ENCODE measurements at places on chromosomes 3 and 15.

DNA sequence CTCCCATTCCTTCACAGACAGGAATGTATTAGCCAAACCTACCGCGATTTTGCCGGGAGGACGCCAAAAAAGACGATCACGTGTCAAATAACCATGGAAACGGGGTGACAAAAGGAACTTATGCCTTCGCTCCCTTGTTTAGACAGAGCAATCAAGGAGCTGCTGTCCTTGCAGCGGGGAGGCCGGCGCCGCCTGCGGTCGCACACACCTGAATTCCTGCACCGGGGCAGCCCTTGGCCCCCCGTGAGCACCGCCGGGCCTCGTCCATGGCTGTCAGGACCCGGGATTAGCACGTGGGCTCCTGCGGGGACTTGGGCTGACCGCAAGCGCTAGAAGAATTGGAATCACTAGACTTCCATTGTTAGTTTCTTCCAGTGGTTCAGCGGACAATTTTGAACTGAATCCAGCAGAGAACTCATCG is 193.1 kb downstream of the SHQ1 start:
- DNase-seq: no peak

GRCh38 chr15:64369078-64369607 is 12.1 kb downstream of the PCLAF start:
- no peak for DNase-seq

DNA sequence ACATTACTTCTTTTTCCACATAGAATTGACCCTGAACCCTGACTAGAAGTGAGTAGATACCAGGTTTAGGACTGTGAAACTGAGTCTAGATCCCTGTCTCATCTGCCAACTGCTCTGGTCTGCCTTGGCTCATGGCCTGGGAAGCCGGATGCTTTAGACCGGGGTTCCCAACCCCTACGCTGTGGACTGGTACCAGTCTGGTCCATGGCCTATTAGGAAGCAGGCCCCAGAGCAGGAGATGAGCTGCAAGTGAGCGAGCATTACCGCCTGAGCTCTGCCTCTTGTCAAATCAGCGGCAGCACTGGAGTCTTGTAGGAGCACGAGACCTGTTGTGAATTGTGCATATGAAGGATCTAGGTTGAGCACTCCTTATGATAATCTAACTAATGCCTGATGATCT is 734.2 kb downstream of the AGBL1 start:
- no peak for DNase-seq

DNA sequence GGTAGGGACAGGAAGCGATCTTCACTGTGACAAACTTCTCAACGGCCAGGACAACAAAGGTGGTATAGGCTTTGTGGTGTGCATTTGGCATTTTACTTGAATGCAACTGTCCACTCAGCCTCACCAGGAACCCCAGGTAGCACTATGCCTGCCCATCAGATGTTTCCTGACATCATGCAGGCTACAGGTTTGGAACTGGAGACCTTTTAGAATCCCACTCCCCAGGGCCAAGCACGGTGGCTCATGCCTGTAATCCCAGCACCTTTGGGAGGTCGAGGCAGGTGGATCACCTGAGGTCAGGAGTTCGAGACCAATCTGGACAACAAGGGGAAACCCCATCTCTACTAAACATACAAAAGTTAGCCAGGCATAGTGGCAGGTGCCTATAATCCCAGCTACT is 9.6 kb downstream of the STARD5 start:
- DNase-seq: no peak

DNA sequence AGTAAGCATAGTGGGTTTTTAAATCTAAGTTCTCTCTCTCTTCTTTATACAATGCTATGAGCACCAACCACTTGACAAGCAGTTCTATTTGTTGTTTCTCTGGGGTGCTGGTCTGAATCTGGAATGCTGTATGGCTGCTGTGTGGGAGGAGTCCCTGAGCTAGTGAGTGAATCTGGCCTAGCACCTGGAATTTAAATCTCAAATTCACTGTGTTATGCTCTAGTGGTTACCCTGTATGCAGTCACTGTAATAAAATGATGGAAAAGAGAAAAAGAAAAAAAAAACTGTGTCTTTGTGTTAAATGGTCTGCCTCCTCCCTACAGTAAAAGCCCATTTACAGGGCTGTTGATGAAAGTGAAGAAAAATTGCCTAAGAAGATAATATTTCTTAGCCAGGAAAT is 155.0 kb downstream of the ATP8B4 start:
- DNase-seq: no peak

GRCh38 chr3:98986073-98986472 is 84.6 kb upstream of the DCBLD2 start:
- DNase-seq: peak; percentile 91

- no peak for DNase-seq
Measured at GRCh38 chr3:121913305-121913990, 19.2 kb downstream of the SLC15A2 start.

DNA sequence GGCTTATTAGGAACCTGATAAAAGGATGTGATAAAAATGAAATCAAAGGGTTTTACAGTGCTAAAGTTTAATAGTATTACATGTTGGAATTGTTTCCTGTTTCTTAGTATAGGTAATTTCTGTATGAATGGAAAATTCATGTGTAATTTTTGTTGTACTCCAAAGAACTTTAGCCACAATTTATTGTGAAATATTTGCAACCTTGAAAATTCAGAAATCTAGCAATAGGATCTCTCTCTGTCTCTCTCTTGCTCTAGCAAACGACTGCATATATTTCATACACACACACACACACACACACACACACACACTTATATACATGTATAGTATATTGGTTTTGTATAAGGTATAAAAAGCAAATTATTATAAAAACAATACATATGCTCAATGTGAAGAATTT is 59.6 kb downstream of the PIAS1 start:
- DNase-seq: no peak

GRCh38 chr3:134003066-134003465 is 26.7 kb downstream of the SLCO2A1 start:
- no peak for DNase-seq

DNA sequence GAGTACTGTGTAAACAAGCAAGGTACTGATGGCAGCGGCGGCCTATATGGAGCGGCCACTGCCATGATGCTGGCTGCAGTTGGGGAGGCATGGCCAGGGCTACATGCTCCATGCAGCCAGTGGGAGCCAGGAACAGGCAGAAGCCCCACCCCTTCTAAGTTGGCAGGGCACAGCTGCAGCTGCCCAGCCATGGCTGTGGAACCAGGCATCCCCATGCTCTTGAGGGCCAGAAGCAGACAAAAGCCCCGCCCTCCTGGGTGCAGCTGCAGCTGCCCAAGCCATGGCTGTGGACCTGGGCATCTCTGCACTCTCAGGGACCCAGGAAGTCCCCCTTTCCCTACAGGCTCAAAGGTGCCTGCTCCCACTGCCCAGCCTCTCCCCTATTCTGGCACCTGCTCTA is 150.9 kb downstream of the FMN1 start:
- no peak for DNase-seq

GRCh38 chr3:46370839-46371518 is at the start of gene CCR5:
Gene CCR5, plus strand, starts transcription at chr3:46370946. Its CDS starts 1,957 bp downstream, at chr3:46372903.
- no peak for DNase-seq

GRCh38 chr15:87433871-87434270 is 822.7 kb downstream of the NTRK3 start:
- DNase-seq: no peak
